ENCODE measurements at places on chromosomes 1 and 21. TPM values are rescaled to one million over a fixed set of nuclear protein-coding genes. Genes with fewer than 3 reads are reported as not detected.

DNA sequence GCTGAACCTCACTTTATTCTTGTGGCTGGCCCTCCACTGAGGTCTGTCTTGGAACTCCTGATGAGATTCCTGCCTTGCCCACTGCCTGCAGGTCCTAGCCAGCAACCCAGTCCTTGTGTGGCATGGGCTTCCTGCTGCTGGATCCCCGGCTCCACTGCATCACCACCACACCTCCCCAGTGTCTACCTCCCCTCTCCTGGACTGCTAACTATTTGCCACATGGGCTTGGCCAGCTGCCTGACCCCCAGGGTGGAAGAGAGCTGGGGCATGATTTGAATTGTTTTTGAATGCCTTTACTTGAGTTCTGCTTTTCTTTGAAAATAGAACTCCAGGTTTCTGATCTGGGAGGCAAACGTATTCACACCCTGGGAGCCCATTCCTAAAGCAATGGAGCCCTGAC is 41.2 kb downstream of the SPAG17 start:
- DNase-seq = no peak

DNA sequence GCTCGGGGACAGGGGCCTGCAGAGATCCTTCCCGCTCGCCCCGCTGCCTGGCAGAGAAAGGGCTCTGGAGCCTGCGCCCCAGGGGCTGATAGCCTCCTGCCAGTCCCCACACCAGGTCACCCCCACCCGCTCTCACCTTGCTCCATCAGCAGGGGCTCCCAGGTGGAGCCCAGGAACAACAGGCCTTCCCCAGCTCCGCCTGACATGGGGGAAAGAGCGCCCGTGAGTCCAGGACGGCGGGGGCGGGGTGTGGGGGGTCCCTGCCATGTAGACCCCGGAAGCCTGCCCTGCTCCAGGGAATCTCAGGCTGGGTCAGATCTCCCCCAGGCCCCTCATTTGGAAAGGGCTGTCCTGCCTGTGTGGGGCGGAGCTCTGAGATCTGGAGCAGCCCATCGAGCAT is 166.5 kb downstream of the PRDM16 start:
- DNase-seq = no peak

DNA sequence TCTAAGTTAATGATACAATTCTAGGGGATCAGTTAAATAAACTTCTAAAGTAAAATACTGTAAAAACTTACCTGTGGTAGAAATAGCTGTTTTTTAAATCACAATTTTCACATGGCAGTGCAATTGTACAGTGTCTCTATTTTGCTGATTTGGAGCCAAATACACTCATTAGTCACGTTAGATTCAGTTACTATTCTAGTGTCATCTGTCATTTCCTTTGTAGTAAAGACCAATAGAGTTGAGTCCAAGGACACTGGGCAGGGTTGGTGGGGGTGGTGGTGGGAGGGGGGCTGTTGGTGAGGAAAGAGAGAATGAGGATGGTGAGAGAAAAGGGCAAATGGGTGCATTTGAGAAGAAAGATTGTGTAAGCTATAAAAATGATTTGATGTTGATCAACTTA is 33.6 kb downstream of the CD55 start:
- DNase-seq = no peak

- DNase-seq = peak; percentile 56
These were observed 12.4 kb downstream of the PSEN2 start for GRCh38 chr1:226882631-226883409.

NBPF6 gene
- 2.5 TPM for total RNA-seq

- DNase-seq = no peak
These were observed 493.0 kb upstream of the ADGRL4 start for GRCh38 chr1:79499541-79499940.

CFAP74 gene
- total RNA-seq = 0.10 TPM

SLC30A10 gene
- 0.68 TPM for total RNA-seq

GRCh38 chr1:200971428-200971903 is 52.0 kb downstream of the KIF21B start:
- no peak for DNase-seq

DPM3 gene
- 168 TPM for total RNA-seq
